Ovary (tissue), 10 donors: ENCODE measurements at places on chromosomes 12 and 14. TPM values are rescaled to one million over a fixed set of nuclear protein-coding genes. Genes with fewer than 3 reads are reported as not detected.

- H3K4me3 ChIP-seq: no peak overlapping the region
- H3K4me1 ChIP-seq: no peaks in the 10 kb centered on the region
- H3K27me3 ChIP-seq: no peaks in the 10 kb centered on the region
- no peak for DNase-seq
- H3K27ac ChIP-seq: no peak overlapping the region
Observed at GRCh38 chr14:74275241-74275841, 27.4 kb downstream of the ABCD4 start.

DNA sequence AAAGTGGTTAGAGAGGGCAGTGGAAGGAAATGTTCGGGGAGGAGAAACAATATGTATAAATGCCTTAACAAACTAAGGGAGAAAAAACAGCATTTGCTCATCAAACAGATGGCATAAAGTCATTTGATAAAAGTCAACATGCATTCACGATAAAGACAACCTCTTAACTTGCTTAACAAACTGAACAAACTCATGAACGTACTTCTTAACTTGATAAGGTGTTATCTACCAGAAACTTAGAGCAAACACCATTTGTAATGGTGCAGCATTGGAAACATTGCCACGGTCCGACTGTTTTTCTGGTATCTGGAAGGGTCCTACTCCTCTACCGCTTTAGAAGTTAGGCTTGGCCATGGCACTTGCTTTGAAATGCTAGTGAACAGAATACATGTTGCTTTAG, 4.2 kb upstream of the RPS6KL1 start:
- no peak overlapping the region for H3K4me3 ChIP-seq
- no peaks in the 10 kb centered on the region for H3K36me3 ChIP-seq
- DNase-seq: no peak

DNA sequence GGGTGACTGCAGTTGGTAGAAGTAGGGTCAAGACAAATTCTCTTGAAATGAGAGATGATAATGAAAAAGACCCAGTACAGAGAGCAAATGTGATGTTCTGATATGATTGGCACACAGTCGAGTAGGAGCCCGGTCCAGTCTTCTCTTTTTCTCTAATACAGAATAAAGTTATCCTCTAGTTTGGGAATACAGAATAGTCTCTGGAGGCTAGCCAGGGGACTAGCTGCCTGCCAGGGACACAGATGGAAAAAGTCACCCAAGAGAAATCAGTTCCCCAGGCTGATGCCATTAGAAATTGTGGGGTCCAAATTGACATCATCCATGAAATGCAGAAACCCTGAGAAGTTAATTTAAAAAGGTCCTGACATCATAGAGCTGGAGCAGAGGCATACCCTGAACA, 177.2 kb upstream of the NEDD1 start:
- no peaks in the 10 kb centered on the region for H3K36me3 ChIP-seq
- H3K27ac ChIP-seq: no peak overlapping the region
- H3K4me1 ChIP-seq: no peaks in the 10 kb centered on the region
- no peak for DNase-seq

- no peak overlapping the region for H3K4me3 ChIP-seq
- DNase-seq: no peak
- H3K27ac ChIP-seq: no peak overlapping the region
Observed at GRCh38 chr14:37939442-37940028, 268.2 kb upstream of the SSTR1 start.

GRCh38 chr12:72296389-72296788, 24.2 kb downstream of the TRHDE start:
- H3K36me3 ChIP-seq: no peaks in the 10 kb centered on the region
- no peak for DNase-seq
- H3K4me3 ChIP-seq: no peak overlapping the region
- H3K27ac ChIP-seq: no peak overlapping the region
- no peaks in the 10 kb centered on the region for H3K4me1 ChIP-seq

DNA sequence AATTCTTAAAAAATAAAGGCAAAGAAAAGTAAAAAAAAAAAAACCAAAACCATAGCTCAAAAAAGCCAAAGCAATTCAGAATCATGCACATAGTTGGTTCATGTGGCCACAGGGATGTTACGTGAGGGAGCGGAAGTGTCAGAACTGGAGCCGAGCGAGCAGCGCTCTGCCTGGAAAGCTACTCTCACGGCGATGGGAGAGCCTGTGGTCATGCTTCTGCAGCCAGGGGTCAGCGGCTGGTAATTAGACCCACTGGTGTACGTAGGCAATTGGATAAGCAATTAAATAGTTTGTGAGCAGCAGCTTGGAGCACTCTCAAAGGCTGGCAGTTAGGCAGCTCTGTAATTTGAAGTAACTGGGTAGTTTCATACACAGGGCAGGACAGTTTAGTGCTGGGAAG, 58.1 kb downstream of the TRHDE start:
- H3K4me3 ChIP-seq: no peak overlapping the region
- no peaks in the 10 kb centered on the region for H3K36me3 ChIP-seq
- DNase-seq: peak; percentile 30
- no peaks in the 10 kb centered on the region for H3K4me1 ChIP-seq

DNA sequence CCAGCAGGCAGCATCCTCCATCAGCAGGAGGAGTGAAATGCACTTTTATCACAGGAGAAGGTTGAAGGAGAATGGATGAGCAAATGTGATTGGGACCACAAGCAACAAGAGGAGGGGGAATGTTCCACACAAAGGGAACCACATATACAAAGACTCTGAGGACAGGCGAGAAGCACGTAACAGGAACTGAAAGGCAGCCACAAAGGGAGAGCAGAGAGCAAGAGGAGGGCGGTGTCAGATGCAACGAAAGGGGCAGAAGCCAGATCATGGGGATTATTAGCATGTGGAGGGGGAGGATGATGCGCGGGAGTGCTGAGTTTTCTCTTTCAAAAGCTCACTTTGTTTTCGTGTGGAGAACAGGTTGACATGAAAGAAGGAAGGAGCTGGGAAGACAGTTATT, 241.1 kb downstream of the SPTSSA start:
- no peaks in the 10 kb centered on the region for H3K4me1 ChIP-seq
- H3K4me3 ChIP-seq: no peak overlapping the region
- no peaks in the 10 kb centered on the region for H3K27me3 ChIP-seq
- no peak overlapping the region for H3K27ac ChIP-seq
- no peaks in the 10 kb centered on the region for H3K36me3 ChIP-seq
- no peak for DNase-seq

The LMO3 gene
- 11.7 TPM for polyA plus RNA-seq

DNA sequence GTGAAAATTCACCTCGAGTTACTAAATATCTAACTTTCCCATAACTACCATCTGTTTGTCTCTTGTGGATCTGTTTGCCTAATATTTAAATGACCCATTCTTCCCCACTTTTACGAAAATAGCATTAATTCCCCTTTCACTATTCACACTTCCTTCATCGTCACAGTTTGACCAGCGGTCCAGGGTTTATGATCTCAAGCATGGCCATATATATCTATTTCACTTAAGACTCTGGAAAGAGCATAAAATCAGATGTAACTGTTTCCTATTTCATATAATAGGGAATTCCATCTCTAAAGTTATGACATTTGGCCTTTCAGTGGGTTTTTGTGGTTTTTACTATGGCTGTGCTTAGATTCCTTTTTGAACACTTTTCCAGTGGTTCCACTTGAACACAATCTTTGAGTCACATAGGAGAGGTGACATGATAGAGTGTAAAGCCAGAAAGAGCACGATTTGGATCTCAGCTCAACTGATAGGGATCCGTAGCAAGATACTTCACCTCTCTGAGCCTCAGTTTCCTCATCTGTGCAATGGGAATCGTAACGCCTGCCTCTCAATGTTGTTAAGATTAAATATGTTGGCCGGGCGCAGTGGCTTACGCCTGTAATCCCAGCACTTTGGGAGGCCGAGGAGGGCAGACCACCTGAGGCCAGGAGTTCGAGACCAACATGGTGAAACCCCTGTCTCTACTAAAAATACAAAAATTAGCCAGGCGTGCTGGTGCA, 754 bp upstream of the BCL2L14 start:
- H3K27me3 ChIP-seq: no peaks in the 10 kb centered on the region
- H3K4me3 ChIP-seq: no peak overlapping the region
- H3K36me3 ChIP-seq: no peaks in the 10 kb centered on the region
- DNase-seq: no peak
- no peak overlapping the region for H3K27ac ChIP-seq
- no peaks in the 10 kb centered on the region for H3K4me1 ChIP-seq

DNA sequence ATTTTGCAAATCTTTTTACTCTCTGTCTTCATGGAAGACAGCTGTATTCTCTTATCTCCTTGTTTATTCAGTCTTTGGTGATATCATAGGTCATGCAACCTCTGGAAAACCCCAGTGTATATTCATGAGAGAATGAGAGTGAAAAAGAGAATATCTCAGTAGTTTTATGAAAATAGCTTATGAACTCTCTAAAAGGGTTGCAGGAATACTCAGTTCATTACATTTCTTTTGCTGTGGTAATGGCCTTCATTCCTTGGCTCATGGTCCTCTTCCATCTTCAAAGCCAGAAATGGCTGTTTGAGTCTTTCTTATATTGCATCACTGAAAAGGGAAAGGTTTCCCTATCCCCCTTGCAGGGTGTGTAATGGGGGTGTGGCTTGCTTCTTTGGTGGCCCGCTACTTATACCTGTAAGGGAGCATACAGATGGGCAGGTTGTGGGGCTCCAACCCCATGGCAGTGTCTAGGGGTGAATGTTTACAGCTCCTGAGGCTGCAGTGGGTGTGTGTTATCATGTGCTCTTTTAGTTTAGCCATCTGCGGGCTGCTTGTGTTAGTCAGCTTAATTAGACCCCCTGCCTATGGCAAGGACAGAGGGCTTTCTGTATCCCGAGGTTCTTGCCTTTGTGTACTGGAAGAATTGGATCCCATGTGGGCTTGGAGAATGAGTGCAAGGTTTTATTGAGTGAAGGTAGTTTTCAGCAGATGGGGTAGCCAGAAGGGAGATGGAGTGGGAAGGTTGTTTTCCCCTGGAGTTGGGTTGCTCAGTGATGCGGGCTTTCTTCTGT, 150.2 kb downstream of the CCDC91 start:
- no peaks in the 10 kb centered on the region for H3K4me1 ChIP-seq
- no peak overlapping the region for H3K27ac ChIP-seq
- H3K4me3 ChIP-seq: no peak overlapping the region
- DNase-seq: no peak

DNA sequence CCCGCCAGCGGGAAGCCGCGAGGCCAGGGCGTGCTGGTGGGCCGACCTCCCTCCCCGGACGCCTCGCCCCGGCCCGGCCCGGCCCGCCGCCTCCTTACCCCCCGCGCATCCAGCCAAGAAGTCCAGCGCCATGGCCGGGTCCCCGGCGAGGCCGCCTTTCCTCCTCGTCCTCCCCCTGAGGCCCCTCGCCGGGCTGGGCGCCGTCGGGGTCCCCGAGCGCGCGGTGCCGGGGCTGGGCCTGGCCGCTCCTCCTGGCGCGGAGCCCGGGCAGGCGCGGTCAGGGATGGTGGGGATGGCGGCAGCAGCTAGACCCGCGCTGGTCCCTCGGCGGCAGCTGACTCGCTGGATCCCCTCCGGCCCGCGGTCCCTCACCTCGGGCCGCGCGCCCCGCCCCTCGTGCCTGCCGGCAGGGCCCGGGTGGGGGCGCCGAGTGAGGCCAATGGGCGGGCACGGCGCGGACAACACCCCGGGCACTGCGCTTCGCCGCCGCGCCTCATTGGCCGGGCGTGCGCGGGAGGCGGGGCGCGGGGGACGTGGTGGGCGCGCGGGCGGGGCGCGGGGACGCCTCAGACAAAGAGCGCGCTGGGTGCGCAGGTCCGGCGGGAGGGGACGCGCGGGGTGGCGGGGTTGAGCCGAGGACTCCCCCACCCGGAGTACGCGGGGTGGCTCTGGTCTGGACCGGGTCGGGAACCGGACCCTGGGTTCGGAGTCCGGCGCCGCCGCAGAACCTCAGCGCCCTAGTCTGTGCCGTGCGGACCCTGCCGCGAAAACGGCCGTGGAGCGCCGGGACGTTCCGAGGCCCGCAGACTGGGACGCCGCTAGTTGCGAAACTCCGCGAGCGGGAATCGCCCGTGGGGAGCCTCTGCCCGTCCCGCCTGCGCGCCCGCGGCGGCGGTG, at the start of gene SLC25A29:
SLC25A29 (minus strand) TSS at position 344 of the 897 bp plus-strand sequence; CDS start at position 132, 212 bp downstream.
- DNase-seq: peak; percentile 86
- H3K27ac ChIP-seq: peak within 1 kb of the TSS; percentile 82
- peaks cover 4% of the 10 kb centered on the region for H3K4me1 ChIP-seq
- H3K4me3 ChIP-seq: peak within 1 kb of the TSS; percentile 92

DNA sequence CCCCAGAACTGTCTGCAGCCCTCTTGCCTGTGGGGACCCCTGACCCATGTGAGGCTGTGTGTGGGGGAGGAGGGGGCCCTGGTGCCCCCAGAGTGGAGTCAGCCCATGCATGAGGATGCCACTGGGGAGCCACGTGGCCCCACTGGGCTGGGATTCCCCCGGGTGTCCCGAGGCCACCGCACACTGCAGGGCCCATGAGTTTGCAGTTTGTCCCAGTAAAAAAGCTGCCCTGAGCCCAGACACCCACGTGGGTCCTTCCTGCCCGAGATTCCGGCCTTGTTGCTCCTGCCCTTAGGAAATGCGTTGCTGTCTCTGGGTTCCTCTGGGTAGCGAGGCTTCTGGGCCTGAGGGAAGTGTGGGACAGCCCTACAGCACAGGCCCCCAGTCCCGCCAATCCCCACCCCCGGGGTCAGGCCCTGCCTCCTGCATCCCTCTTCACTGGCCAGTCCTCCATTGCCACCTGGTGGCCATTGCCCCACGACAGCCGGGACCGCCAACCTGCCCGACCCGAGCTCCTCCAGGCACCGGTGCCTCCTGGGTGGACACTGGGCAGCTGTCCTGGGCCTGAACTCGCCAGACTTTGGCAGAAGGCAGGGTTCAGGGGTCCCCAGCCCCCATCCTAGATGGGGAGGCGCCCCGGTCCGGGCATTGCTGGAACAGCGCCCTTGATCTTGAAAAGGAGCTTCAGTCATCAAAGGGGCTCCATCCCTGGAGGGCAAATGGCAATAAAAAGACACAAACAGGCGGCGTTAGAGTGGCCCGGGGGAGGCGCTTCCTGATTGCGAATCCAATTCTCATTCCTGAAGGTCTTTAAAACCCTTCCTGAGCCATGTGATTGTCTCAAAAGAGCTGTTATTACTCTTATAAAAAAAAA, 15.6 kb upstream of the C14orf180 start:
- no peaks in the 10 kb centered on the region for H3K4me1 ChIP-seq
- no peak overlapping the region for H3K27ac ChIP-seq
- H3K36me3 ChIP-seq: no peaks in the 10 kb centered on the region

The TUBA1C gene
- polyA plus RNA-seq: 81.0 TPM

DNA sequence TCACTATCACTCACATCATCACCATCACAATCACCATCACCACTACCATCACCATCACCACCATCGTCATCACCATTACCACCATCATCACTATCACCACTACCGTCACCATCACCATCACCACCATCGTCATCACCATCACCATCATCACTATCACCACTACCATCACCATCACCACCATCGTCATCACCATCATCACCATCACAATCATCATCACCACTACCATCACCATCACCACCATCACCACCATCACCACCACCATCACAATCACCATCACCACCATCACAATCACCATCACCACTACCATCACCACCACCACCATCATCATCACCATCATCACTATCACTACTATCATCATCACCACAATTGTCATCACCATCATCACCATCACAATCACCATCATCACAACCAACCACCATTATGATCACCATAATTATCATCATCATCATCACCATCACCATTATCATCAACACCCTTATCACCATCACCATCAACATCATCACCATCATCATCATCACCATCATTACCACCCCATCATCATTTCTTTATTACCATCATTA, 90.8 kb downstream of the DICER1 start:
- H3K36me3 ChIP-seq: no peaks in the 10 kb centered on the region
- no peak for DNase-seq
- H3K27me3 ChIP-seq: no peaks in the 10 kb centered on the region
- H3K4me1 ChIP-seq: no peaks in the 10 kb centered on the region
- H3K4me3 ChIP-seq: no peak overlapping the region

The GYS2 gene
- not detected for polyA plus RNA-seq

GRCh38 chr12:55037351-55037987, 17.7 kb downstream of the NEUROD4 start:
- H3K27ac ChIP-seq: no peak overlapping the region
- no peaks in the 10 kb centered on the region for H3K4me1 ChIP-seq
- H3K4me3 ChIP-seq: no peak overlapping the region
